Placental pericyte (primary cell): ENCODE measurements at places on chromosomes 3 and 15. TPM values are rescaled to one million over a fixed set of nuclear protein-coding genes. Genes with fewer than 3 reads are reported as not detected.

Gene NR1I2
- under 0.01 TPM in 1 of 2 replicates, not detected in the other for total RNA-seq

Gene PTX3
- 130 and 602 TPM in 2 replicates for total RNA-seq

Gene MAP3K13
- total RNA-seq, result 10.1 and 11.7 TPM in 2 replicates

Gene LDHAL6B
- not detected in 2 replicates for total RNA-seq

Gene TNNC1
- total RNA-seq, result 2.0 TPM in 1 of 2 replicates, not detected in the other

Gene METTL6
- total RNA-seq, result 21.3 and 28.2 TPM in 2 replicates

Gene CACNA1D
- total RNA-seq, result under 0.01 TPM in 2 replicates

Gene CHRNA3
- under 0.01 TPM in 1 of 2 replicates, not detected in the other for total RNA-seq
